ENCODE measurements at places on chromosomes 12 and 14.

- DNase-seq, result no peak
Measured at GRCh38 chr14:86221000-86221399, 691.1 kb downstream of the FLRT2 start.

DNA sequence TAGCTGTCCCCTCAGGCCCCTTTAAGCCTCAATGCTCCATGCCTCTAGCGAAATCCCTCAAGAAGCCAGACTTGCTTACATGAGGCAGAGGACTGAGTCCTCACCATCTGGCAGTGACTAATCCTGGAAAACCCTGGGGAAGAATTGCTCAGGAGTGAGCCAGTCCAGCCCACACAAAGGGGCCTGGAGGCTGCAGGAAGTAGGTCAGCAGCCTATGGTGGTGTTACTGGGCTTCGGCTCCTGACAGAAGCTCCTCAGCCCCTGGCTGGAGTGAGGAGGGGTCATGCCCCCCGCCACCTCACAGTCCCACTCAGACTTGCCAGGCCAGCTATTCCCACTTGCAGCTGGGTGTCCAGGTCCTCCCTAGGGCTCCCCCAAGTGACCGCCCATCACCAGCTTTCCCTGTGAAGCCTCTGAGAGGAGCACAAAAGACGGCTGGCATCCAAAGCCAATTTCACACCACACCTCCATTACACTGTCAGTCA, 250.5 kb downstream of the DPF3 start:
- DNase-seq, result no peak

GRCh38 chr14:91723501-91723900, 8.4 kb downstream of the CATSPERB start:
- DNase-seq, result no peak

- no peak for DNase-seq
Measured at GRCh38 chr14:34629344-34629656, 648 bp downstream of the SNX6 start.

DNA sequence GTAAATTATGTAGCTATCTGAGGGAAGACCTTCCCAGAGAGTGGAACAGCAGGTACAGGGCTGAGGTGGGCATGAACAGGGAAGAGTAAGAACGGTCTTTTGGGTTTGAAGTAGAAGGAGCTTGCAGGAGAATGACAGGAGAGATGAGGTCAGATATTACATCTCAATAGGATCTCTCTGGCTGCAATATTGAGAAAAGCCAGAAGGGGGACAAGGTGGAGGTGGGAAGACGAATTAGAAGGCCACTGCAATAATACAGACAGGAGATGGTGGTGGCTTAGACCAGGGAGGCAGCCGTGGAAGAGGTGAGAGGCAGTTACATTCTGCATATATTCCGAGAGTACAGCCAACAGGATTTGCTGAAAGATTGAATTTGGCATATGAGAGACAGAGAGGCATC, 310.2 kb downstream of the APAF1 start:
- no peak for DNase-seq

GRCh38 chr14:70833884-70834283, 24.6 kb upstream of the MAP3K9 start:
- no peak for DNase-seq

- DNase-seq, result no peak
Measured at GRCh38 chr12:88241862-88242570, 99.9 kb downstream of the TMTC3 start.

DNA sequence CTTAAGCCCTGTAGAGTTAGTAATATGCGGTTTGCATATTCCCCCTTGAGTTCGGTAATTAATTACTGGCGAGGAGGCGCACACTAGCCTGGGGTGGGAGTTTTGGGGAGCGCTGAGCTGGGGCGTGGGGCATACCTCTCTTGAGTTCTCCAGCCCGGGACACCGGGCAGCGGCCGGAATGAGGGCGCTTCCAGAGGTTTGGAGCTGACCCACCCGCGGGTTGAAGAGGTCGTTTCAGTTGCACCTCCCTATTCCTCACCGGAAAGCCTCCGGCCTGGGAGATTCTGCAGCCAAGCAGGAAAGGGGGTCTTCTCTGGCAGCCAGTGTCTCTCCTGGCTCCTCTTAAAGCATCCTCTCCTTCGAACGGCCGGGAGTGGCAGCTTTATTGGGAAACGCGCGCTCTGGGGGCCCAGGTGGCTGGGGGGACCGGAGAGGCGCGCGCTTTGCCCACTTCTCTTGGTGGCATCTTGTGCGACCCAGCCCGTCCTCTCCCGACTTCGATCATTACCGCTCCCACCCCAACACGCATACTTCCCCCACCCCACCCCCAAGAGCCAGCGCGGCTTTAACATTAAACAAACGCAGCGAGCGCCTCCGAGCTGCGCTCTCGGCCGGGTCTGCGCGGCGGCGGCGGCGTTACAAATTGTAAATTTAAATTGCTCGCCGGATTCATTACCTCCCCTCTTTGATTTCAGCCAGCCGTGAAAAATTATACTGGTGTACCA, 3.9 kb upstream of the LHX5 start:
- no peak for DNase-seq

- DNase-seq, result peak; percentile 13
Measured at GRCh38 chr14:35122696-35123387, 490 bp downstream of the PRORP start.

GRCh38 chr12:48183091-48183875, at the start of gene CCDC184:
CCDC184 (plus strand) TSS chr12:48183644; CDS start chr12:48184123, 479 bp downstream.
- DNase-seq, result peak; percentile 79

DNA sequence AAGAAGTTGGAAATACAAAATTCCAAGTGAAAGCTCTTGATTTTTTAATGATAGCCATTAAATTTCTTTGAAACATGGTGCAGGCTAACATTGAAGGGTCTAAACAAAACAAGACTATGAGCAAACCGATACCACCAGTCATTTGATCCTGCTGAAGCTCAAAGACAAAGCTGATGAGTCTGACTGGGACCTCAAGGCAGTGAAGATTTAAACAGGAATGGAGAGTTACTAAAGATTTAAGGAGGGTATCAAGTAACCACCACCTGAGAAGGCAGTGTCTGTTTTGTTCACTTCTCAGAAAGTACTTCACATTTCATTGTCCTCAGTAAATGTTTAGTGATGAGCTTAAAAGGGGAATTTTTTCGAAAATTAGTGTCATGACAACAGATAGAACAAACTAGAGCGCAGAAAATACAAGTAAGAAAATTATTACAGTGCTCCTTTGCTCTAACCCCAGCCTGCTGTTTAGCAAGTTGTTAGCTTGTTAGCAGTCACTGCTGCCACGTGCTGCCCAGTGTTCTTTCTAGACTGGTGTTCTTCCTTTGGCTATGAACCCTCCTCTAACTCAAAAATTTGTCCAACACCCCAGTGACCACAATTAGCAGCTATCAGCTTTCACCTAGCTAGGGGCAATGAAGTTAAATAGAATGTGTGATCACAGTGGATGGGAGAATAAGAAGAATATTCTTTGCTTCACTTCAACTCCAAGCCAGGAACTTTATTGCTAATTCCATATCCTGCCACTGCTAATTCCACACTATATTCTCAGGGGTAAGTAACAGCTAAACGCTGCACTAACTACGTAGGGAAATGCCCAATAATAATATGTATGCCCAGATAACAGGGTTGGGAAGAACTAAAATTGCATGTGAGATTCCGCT, 41.1 kb downstream of the YAF2 start:
- no peak for DNase-seq

- no peak for DNase-seq
Measured at GRCh38 chr12:113936460-113936859, 29.7 kb downstream of the RBM19 start.

DNA sequence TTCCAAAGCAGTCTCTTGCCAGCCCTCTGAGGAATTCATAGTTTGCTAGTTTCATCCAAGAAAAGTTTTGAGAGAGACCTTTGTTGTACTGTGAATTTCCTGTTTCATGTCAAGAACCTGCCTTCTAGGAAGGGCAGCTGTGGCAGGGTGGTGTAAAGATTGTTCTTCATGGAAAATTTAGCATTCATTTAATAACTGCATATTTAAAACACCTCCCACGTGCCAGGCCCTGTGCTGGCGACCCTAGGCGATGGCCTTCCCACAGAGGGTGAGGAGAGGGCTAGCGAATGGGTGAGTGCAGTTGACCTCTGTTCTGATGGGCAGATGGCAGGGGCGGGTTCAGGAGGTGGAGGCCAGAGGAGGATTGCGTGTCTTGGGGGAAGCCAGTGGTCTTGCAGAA, 43.2 kb downstream of the MLXIP start:
- DNase-seq, result no peak

DNA sequence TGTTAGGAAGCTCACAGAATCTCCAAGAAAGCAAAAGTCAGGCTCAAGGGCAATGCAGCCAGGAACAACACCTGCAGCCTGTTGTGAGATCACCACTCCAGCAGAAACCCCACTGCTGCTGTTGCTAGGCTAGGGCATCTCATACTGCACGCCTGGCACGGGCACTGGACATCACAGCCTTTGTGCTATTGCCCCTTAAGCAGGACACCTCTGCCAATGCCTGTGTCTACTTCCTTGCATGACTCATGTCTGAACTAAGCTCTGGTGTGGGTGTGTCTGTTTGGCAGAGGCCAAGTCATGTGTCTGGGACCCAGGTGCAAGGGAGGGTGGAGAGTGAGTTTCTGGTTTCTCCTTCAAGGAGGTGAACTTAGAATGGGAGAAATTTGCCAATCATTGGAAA, 10.0 kb upstream of the DDX47 start:
- peak; percentile 73 for DNase-seq

DNA sequence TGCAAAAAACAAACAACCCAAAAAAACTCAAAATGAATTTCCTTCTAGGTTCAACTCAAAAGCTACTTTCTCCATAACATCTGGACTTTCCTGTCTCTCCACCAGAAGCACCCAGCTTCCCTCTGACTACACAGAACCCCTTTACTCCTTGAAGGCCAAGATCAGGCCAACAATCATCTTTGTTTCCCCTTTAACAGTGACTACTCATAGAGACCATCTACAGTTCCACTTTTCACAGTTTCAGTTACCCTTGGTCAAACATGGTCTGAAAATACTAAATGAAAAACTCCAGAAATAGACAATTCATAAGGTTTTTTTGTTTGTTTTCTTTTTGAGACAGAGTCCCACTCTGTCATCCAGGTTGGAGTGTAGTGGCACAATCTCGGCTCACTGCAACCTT, 11.8 kb downstream of the GCH1 start:
- no peak for DNase-seq

- no peak for DNase-seq
Measured at GRCh38 chr12:107983756-107984472, 145.2 kb upstream of the WSCD2 start.

DNA sequence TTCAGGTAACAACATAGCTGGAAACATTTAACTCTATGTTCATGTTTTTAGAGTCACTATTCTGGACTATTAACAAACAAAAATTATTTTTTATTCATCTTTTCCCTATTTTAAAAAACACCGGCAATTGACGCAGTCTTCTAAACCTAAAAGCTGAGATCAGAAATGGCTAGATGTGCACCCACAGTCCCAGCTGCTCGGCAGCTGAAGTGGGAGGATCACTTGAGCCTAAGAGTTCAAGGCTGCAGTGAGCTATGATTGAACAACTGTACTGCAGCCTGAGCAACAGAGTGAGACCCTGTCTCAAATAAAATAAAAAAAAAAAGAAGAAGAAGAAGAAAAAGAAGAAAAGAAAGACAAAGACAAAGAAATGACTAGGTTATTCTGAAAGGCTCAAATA, 64.5 kb downstream of the PAX9 start:
- DNase-seq, result no peak

DNA sequence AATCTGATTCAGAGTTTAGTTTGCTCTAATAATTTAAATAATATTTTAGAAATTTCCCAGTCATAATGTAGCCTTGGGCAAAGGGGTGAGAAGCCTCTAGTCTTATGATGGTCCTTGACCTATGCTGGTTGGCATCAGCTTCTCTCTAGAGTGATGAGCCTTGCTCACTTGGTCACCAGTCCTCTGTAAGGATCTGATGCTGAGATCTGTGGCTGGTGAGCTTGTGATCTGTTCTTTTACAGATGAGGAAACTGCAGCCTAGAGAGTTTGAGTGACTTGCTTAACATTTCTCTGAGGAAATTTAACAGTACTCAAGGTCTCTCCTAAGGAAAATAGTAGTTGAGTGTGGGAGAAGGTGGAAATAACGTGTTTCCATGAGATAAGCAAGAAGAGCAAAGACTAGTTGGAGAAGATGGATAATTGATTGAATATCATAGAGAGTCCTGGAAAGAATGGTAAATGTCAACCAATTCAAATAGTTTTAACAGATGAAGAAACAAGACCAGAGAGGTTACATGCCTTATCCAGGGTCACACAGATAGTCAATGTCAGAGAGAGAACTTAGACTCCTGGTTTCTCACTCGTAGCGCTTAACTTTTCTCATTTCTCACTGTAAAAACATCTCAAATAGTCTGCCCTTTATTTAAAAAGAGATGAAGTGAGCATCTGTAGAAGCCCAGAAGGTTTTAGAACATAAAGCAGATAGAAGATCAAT, 89.7 kb upstream of the ETV6 start:
- no peak for DNase-seq

DNA sequence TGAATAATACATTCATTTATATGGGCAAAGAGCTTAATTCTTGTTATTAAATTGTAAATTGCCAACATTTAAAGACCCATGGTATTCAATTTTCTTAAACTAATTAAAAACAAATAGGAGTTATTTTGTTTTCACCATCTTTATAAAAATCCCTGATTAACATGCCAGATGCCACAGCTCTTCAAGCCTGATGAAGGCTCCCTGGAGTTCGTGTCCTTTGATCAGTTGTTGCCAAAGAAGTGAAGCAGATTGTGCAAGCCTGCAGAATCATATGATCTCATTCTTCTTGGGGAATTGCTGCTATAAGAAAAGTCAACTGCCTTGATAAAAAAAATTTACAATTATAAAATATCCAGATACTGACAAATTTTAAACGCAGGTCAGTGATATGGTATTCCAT, 288.3 kb upstream of the PPFIA2 start:
- no peak for DNase-seq

DNA sequence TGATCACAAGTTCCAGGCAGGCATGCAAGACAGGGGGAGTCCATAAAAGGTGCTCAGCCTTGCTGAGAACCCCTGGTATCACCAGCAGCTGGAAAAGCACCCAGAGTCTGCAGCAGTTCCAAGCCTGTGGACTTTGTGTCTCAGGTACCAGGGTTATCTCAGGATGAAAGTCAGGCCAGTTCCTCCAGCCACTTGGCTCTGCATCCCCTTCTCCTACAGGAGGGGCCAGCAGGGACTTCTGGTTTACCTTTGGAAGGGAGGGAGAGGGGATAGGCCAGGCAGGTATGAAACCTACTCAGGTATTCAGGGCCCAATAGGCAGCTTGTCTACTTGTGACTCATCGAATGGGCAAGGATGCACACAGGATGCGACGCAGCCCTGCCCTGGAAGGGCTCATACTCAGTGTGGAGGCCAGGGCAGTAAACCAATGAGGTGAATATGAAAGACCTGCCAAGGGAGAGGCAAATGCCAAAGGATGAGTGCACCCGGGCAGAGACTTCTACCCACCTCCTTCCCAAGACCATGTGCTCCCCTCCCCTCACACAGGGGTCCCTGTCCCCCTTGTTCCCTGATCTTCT, 148.2 kb downstream of the SLC38A6 start:
- no peak for DNase-seq

DNA sequence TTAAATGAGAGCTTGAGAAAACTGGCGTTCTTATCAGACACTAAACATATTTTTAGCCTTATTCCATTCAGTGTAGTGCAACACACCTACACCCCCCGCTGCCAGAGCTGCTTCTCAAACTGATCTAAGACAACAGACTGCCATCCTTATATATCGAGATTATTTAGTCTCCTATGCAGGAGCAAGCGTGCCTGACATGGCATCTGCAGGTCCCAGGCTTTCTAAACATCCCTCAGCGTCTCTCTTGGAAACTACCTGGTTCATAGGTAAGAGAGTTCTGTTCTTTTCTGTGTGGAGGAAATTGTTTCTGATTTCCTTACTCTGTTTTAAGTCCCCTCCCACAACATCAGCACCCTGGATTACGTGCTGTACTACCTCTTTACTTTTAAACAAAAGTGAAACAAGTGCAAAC, 117.1 kb upstream of the PTPRB start:
- DNase-seq, result no peak

GRCh38 chr14:49954171-49954631, 61.3 kb downstream of the ARF6 start:
- DNase-seq, result no peak

Measured in CD4-positive, alpha-beta T cell treated with Interleukin-17A for 4 hours (primary cell).